Retina (tissue), 1 donor: ENCODE measurements at places on chromosomes 3 and 15.

DNA sequence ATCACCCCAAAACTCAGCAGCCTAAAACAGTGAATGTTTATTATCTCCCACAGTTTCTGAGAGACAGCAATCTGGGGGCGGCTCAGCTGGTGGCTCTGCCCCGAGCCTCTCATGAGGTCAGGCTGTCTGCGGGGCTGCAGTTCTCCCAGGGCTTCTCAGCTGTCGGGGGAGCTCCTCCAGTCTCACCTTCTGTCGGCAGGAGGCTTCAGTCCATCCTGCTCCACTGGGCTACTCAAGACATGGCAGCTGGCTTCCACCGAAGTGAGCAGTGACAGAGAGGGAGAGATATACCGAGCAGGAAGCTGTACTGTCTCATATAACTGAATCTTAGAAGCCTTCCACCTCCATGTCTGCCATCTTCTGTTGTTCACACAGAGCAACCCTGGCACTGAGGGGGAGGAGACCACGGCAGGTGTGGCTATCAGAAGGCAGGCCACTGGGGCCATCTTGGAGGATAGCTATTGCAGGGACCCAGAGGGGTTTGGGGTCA is 72.8 kb upstream of the ITGA11 start:
- DNase-seq = no peak

DNA sequence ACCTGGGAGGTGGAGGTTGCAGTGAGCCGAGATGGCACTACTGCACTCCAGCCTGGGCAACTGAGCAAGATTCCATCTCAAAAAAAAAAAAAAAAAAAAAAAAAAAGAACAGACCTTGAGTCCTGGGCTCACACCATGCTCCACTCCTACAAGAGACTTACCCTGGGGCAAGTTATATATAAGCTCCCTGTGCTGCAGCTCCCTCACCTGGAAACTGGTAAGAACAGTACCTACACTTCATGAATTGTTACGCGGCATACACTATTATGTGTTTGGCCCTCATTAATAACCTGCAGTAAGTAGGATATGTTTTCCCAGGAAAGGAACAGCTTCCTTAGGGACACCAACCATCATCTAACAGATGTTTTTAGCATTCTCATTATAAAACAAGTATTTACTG is 119.6 kb downstream of the FMN1 start:
- DNase-seq = no peak

GRCh38 chr3:21979706-21980105 is 228.7 kb upstream of the ZNF385D start:
- DNase-seq = no peak

GRCh38 chr3:64187065-64187959 is 38.0 kb downstream of the PRICKLE2 start:
- DNase-seq = peak; percentile 32

DNA sequence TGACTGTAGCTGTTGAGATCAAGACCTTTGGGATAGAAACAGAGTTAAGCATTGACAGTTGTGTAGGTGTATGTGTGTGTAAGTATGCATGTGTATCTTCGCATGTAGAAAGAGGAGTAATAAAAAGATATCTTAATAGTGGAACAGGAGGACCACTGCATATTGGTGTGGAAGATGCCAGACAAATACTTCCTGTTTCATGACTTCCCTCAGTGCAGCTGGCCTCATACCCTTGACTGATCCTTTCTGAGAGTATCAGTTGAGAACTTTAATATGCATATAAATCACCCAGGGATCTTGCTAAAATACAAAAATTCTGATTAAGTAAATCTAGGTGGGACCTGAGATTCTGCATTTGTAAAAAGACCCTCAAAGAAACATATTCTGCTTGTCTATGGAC is 8.5 kb upstream of the ZBED2 start:
- DNase-seq = no peak

GRCh38 chr3:155658671-155659261 is 86.1 kb downstream of the PLCH1 start:
- peak; percentile 62 for DNase-seq

DNA sequence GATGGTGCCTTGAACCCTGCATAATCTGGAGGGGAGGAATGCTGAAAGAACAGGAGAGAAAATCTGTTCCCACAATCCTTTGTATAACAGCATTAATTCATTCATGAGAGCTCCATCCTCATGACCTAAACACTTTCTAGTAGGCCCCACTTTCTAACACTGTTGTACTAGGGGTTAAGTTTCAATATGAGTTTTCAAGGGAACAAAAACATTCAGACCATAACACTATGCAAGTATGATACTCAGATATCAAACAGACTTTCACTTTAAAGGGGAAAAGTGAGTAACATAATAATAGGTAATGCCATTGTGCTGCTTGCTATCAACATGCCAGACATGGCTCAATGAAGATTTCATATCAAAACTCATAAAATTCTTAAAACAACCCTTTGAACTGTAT is 32.4 kb upstream of the PLSCR2 start:
- no peak for DNase-seq

GRCh38 chr15:75362642-75363249 is 5.7 kb downstream of the MAN2C1 start:
- DNase-seq = no peak

DNA sequence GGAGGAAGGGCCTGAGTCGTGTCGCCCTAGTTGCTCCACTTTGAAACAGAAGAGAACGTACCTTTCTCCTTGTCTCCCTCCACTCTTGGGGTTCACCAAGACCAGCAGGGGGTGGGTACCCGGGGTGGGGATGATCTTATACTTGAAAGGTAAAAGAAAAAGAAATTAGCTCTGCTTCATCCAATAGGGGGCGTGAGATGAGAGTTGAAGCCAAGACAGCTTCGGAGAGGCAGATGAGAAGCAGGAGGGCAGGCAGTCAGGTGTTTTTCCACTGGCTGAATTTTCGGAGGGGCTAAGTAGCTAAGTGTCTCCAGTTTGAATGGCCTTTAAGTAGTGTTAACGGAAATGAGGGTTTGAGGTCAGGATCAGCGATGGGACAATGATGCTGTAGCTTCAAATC is 100.4 kb downstream of the DGKG start:
- DNase-seq = no peak

DNA sequence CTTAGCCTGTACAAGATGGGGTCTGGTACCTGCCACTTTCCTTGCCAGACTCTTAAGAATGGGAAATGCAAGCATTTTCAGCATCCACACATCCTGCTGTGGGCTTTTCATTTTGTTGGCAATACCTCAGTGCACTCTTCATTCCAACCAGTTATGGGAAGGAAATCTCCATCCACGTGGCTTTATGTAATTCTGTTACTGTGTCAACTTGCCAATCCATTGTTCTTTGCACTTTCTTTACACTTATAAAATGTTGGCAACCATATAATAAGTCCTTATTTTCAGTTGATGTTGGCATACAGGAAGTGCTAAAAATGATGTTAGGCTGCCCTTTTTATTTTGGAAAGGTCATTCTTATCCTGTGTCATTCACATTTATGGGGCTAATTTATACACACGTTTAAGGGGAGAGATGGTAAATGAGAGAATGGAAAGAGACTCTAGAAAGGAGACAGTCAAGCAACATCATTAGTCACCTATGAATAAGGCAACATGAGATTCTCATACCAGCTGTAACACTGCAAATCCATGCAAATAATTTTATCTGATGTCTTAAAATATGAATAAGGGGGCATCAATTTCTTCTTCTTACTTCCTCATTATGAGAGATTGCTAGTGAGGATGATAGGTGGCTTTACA is 238.7 kb downstream of the CHST2 start:
- no peak for DNase-seq

GRCh38 chr3:43349716-43350115 is 63.4 kb downstream of the SNRK start:
- DNase-seq = no peak

- DNase-seq = no peak
These were observed 239.3 kb downstream of the ALCAM start for GRCh38 chr3:105606016-105606415.

DNA sequence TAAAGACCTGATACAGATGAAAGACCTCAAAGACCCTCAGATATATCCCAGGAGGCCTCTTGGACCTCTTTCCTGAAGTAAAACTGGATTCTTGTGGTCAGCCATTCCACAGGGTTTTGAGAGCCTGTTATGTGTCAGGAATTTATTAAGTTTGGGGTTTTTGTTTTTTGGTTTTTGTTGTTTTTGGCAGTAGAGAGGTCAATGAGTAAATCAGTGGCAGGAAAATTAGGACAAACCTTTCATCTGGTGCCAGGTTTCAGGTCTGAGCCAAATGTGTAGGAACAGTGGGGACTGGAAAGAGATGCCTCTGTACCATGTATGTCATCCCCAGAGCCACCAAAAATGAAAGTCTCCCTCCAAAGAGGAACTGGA is 520.4 kb upstream of the MDFIC2 start:
- DNase-seq = no peak

DNA sequence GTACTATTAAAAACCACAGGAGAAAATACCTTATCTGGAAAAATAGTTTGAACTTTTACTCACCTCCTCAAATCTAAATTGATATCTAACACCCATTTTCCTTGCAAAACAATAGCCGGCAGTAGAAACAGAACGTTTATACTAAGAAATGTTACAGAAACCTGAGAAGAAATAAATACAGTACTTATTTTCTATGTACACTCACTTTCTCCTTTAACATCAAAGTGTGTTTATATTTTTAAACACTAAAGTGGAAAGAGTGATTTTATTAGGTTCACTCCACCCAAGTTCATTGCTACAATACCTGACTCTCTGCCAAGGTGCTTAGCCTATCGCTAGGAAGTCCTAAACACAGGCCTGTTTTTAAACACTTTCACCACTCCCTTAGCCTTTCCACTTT is 87.8 kb upstream of the TJP1 start:
- DNase-seq = no peak

DNA sequence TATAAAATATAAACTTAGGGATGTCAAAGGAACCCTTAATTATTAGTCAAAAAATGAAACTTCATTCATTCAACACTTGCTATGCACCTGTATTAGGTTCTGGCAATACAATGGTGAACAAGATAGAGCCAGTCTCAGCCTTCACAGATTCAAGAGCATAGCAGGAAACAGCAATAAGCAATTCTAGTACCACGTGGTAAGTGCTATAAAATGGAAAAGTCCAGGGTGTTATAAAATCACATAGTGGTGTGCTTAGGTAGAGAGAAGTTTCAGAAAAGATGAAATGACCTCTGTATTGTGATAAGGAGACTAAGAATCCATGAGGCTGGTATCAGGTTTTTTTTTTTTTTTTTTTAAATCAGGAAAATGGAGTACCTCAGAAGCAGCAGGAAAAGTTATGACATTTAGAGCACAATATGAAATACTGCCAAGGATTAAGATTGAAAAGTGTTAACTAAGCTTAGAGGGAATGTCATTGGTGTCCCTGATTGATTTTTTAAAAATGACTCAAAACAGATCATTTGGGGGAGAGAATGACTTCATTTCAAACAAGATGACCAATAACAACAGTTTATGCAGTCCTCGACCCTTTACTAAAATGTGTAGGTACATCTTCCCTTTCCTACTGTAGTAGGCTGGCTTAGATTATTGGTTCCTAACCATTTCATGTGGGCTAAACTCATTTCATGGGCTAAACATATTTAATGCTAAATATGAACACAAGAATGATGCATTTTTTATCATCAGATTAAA is 5.0 kb downstream of the TOMM70 start:
- DNase-seq = no peak

- DNase-seq = peak; percentile 89
These were observed 10.4 kb downstream of the NR2F2 start for GRCh38 chr15:96340598-96341512.

DNA sequence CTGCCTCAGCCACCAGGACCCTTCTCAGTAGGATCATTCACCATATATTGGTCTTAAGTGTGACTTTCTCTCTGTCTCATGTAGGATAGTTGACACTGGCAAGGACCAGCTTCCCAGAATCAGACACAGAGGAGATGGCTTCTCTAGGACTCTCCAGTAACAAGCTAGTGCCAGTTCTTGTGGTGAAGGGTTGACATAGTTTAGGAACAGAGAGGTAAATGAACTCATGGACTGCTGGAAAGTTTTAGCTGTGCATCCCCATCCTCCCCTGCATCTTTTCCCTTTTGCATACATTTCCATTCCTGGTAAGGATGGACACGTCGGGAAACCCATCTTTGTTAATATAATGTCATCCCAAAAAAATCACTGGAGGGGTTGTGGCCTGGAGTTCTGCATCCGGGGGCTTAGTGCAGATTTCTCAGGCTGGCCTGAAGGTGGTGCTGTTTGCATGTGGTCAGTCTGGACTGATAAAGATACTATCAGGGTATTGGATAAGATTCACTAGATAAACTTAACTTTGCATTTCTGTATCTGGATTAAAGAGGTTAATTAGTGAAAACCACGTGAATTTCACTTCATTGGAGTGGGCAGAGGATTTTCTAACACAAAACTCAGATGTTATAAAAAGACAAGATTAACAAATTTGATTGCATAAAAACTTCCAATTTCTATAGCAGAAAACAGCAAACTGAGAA is 110.8 kb downstream of the TBC1D2B start:
- DNase-seq = peak; percentile 57

DNA sequence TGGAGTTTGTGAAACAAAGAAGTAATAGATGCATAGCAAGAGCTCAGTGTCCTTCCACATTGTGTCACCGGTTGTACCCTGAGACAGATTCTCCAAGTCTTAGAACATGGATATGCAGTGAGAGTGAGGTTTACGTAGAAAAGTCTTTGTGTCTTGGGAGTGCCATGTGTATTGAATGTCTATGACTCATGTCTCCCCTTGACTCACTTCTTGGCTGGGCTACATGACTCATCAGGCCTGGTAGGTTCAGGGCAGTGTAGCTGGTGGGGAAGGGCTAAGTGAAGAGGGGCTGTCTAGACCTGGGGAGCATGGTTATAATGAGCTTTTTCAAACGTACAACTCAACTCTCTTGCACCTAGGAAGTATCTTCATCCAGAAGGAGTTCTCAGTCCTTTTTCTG is 167.4 kb downstream of the GAP43 start:
- DNase-seq = no peak

DNA sequence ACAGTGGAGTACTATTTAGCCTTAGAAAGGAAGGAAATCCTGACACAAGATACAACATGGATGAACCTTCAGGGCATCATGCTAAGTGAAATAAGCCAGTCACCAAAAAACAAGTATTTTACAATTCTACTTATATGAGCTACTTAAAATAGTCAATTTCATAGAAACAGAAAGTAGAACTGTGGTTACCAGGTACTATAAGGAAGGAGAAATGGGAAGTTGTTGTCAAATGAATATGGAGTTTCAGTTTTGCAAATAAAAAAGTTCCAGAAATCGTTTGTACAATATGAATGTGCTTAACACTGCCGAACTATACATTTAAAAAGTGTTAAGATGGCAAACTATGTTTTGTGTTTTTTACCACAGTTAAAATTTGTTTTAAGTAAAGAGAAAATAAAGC is 26.8 kb downstream of the TRANK1 start:
- no peak for DNase-seq
